T-cell (primary cell): ENCODE measurements at places on chromosomes 5 and 9. TPM values are rescaled to one million over a fixed set of nuclear protein-coding genes. Genes with fewer than 3 reads are reported as not detected.

DNA sequence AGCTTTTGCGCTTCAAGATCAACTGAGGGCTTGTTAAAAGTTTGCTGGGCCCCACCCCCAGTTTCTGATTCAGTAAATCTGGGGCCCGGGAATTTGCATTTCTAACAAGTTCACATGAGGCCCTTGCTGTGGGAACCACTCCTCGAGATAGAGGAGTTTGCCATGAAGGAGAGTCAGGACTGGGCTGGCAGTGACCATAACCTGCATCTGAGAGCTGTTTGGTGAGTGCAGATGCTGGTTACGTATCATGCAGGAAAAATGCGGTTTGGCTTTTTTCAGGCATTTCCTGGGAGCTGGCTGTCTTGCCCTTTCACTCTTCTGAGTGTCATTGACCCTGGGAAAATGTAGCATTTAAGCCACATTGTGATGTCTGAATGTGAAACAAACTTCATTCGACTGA is 9.4 kb upstream of the ANGPTL2 start:
- no peaks in the 10 kb centered on the region for H3K27me3 ChIP-seq
- no peaks in the 10 kb centered on the region for H3K4me1 ChIP-seq
- no peak overlapping the region for H3K27ac ChIP-seq
- no peak overlapping the region for H3K4me3 ChIP-seq
- DNase-seq = no peak
- H3K36me3 ChIP-seq = no peaks in the 10 kb centered on the region

The SLC6A7 gene
- not detected for total RNA-seq

GRCh38 chr9:102185962-102186361 is 447.5 kb upstream of the GRIN3A start:
- H3K4me1 ChIP-seq = no peaks in the 10 kb centered on the region
- H3K27me3 ChIP-seq = no peaks in the 10 kb centered on the region
- H3K27ac ChIP-seq = no peak overlapping the region
- no peak for DNase-seq
- H3K4me3 ChIP-seq = no peak overlapping the region
- H3K36me3 ChIP-seq = no peaks in the 10 kb centered on the region

The EDIL3 gene
- not detected for total RNA-seq

- no peaks in the 10 kb centered on the region for H3K27me3 ChIP-seq
- H3K36me3 ChIP-seq = no peaks in the 10 kb centered on the region
- no peaks in the 10 kb centered on the region for H3K4me1 ChIP-seq
- H3K27ac ChIP-seq = no peak overlapping the region
- DNase-seq = no peak
- H3K4me3 ChIP-seq = no peak overlapping the region
These were observed 57.3 kb downstream of the S1PR3 start for GRCh38 chr9:89048616-89049015.

GRCh38 chr5:122040636-122041302 is 37.3 kb downstream of the LOX start:
- H3K27ac ChIP-seq = no peak overlapping the region
- H3K4me1 ChIP-seq = no peaks in the 10 kb centered on the region
- H3K36me3 ChIP-seq = peaks cover 3% of the 10 kb centered on the region
- no peak for DNase-seq
- no peaks in the 10 kb centered on the region for H3K27me3 ChIP-seq
- no peak overlapping the region for H3K4me3 ChIP-seq

GRCh38 chr5:107646418-107646817 is 24.3 kb downstream of the EFNA5 start:
- H3K27ac ChIP-seq = no peak overlapping the region
- H3K4me1 ChIP-seq = no peaks in the 10 kb centered on the region
- DNase-seq = no peak
- H3K27me3 ChIP-seq = no peaks in the 10 kb centered on the region
- no peak overlapping the region for H3K4me3 ChIP-seq

DNA sequence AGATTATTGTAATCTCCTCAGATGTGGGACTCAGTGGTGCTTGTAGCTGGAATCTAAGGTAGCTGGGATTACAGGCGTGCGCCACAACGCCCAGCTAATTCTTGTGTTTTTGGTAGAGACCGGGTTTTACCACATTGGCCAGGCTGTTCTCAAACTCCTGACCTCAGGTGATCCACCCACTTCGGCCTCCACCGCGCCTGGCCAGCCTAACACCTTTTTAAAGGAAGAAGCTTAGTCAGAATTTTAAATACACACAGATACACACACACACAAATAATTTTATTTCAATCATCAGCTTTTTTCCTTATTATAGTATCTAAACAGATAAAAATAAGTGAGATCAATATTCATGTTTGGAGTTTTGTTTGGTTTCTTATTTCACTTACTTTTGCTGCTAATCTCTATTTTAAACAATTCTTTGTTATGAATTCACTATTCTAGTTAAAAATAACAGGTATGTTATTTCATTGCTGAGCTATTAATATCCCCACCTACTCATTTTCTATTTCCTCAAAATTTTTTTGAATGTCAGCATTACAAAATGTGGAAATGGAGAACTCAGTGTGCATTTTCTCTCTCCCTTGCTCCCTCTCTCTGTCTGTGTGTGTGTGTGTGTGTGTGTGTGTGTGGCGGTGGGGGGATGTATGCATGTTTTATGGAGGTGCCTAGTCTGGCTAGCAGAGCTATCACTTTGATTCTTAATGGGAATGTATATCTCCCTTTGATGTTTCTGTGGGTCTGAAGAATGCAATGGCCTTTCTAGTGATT is 960.6 kb upstream of the DMAC1 start:
- no peaks in the 10 kb centered on the region for H3K36me3 ChIP-seq
- no peaks in the 10 kb centered on the region for H3K4me1 ChIP-seq
- H3K27me3 ChIP-seq = no peaks in the 10 kb centered on the region
- no peak for DNase-seq
